SHP77 (cell line): ENCODE measurements at places on chromosomes 3 and 15.

DNA sequence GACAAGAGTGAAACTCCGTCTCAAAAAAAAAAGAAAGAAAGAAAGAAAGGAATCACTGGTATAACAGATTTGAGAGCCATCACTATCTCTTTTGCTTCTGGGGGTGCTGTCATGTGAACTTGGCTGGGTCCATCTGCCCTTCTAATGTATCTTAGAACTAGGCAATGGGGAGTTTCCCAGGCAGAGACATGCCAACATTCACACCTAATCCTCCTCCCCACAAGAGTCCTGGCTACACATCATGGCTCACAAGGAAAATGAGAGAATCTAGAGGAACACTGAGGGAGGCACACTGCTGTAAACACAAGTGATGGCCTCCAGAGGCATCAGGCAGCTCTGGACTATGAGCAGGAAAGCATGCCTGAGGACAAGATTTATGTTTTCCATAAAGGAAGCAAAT is 67.8 kb upstream of the PPP2R3A start:
- no peak for DNase-seq

DNA sequence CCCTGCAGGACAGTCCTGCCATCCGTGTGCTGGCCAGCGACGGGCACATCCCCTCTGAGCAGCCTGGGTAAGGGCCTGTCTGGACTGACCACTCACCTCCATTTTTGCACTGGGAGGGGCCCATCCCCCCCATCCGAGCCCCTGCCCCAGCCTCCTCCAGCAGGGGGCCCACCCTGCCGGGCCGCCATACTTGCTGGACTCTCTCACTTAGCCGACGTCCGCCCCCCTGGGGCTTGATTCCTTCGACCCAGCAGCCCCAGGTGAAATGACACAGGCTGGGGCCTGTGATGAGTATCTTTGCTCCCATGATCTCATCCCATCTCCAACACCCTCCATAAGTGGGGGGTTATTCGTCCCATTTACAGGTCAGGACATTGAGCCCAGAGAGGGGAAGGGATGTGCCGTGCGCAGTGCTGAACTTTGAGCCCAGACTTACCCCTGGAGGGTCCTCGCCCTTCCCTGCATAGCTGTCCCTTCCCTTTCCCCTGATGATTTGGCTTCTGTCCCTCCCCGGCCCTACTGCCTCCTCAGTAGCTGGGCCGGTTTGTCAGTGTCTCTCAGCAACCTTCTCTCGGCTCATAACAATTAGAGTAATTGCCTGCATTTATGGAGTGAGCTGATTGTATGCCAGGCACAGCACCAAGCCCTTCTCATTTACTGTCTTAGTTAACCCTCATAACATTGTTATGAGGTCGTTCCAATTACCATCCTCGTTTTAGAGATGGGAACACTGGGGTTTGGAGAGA is 4.2 kb downstream of the LMAN1L start:
- no peak for DNase-seq

- peak; percentile 15 for DNase-seq
These were observed 70.5 kb upstream of the KLHL25 start for GRCh38 chr15:85865070-85865684.

DNA sequence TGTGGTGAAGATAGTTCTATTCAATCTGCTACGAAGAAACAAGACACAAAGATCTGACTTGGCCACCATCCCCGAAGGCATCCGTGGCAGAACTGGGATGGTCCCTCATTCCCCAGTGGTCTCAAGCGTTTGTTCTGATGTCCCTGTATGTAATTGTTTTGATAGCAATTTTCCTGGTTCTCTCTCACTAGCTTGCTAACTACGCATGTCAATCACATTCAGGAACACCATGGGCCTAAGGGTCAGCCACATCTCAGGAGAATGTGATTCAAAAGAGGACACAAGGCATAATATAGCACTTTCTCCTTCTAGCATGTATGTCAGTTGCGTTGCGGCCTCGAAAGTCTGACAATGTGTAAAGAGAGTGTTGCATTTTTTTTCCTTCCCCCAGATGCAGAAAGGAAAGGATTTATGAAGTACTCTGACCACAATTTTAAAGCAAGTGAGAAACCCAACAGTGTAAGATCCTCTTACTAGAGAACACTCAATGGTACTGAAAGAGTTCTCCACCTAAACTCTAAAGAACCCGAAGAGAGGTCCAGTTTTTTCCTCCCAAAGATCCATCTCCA is 32.0 kb upstream of the TCF12 start:
- no peak for DNase-seq

DNA sequence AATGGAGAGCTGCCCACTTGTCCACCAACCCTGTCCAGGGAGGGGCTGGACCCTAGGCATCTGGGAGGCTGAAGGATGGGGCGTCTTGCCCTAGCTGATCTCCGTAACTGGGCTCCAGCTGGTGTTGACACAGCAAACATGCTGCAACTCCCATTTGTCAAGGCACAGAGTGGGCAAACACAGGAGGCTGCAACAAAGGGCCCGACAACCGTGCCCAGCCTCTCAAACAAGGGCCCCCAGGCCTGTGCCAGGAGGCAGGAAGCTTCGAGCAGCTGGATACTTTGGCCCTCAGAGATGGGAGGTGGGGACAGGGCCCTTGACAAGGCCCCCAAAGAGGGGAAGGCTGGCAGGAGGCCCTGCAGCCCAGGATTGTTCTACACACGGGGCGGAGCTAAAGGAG is 64.2 kb upstream of the TMEM115 start:
- peak; percentile 93 for DNase-seq

DNA sequence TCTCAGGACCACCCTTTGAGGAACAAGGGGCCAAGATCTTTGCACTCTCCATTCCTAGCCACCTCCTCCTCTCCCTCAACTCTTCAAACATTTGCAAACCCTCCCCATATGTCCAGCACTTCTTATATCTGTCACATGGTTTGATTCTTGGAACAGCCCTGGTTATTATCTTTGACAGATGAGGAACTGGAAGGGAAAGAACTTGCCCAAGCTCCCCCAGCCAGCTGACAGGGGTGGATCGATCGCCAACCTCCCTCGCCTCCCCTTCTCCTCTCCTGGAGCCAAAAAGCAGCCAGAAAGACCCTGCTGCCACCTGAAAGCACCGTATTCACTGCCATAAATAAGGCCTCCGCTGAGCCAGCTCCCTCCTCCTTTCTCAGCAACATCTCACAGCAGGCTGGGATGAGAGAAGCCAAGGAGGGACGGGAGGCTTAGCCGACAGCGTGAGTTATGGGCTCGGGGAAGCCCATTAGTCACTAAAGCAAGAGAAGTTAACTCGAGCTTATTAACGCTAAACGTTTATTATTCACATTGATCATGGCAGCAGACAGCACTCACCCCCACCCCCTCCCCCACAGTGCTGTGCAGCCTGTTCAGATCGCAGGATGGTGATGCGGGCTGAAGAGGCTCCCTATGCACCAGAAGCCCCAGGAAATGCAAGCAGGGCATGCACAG is 22.2 kb upstream of the FGD5 start:
- DNase-seq: no peak

GRCh38 chr15:81052046-81052445 is 51.3 kb downstream of the TLNRD1 start:
- DNase-seq: no peak

DNA sequence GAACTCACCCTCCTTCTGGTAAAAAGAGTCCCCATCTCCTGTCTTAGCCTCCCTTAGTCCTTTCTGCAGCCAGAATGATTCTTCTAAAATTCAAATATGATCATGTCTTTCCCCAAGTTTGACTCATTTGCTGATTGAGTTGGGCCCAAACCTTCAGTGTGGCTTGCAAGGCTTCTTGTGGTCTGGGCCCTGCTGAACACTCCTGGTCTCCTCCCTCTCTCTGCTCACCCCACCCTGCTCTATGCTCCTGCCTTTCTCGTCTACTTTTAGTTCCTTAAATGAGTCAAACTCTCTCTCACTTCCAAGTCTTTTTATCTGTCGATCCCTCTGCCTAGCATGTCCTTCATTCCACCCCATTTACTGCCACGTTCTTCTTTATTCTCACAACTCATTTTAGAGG is 72.6 kb downstream of the CCR1 start:
- no peak for DNase-seq

- DNase-seq: no peak
These were observed 659.1 kb downstream of the GRM7 start for GRCh38 chr3:7520059-7520458.

DNA sequence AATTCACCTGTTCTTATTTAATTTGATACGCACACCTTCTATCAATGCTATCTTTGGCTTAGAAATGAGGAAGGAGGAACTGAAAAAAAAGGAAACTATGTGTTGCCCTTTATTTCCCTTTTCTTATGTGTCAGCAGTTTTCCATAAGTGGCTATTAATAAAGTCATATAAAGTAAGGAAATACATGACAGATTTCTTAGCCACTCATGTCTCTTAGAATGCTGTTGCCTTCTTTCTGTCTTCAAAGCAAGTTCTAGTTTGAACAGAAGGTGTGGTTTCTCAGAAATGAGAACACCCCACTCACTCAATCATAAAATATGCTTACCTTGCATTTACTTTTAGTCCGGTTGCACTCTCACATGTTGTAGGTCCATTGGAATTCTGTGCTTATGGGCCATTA is 640.5 kb upstream of the GRM7 start:
- DNase-seq: no peak

GRCh38 chr15:28981351-28981720 is 95.6 kb downstream of the APBA2 start:
- DNase-seq: no peak

DNA sequence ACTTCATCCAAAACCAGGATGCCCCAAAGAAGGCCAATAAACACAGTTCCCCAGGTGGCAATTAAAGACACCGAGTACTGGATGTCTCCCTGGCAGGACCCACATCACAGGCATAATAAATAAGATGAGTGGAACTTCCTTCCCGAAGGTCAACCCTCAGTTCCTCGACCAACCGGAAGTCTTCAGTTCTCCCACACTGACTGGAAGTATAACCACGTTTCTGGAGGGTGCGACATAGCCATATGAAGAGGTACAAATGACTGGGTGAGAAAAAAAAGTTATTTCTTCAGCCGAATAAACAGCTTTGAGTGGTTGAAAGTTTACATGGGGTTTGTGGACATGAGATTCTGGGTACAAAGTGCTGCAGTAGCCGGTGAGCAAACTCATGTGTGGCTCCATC is 34.6 kb upstream of the MUC13 start:
- no peak for DNase-seq

- DNase-seq: no peak
These were observed 103.1 kb downstream of the LRIG1 start for GRCh38 chr3:66397745-66398144.
